Metanephros (tissue), 2 donors: ENCODE measurements at places on chromosomes 5 and 9. TPM values are rescaled to one million over a fixed set of nuclear protein-coding genes. Genes with fewer than 3 reads are reported as not detected.

The MTX3 gene
- 24.8 TPM for total RNA-seq

The SREK1IP1 gene
- 11.7 TPM for total RNA-seq

The AHRR gene
- total RNA-seq: 6.4 TPM

The CCNI2 gene
- total RNA-seq: 4.5 TPM

The CKMT2 gene
- 62.2 TPM for total RNA-seq

The TXNDC8 gene
- total RNA-seq: not detected

The SPATA31C2 gene
- total RNA-seq: 0.18 TPM

The GARNL3 gene
- 35.6 TPM for total RNA-seq

The ABL1 gene
- 58.0 TPM for total RNA-seq

The ANKRD20A1 gene
- total RNA-seq: 0.88 TPM

The TMOD1 gene
- total RNA-seq: 17.2 TPM

The POU4F3 gene
- 0.12 TPM for total RNA-seq

The SPATA31A3 gene
- not detected for total RNA-seq

The FOXD4L3 gene
- not detected for total RNA-seq

The CARTPT gene
- 0.23 TPM for total RNA-seq

The HAPLN1 gene
- 1.8 TPM for total RNA-seq

The PCDHA1 gene
- total RNA-seq: 0.12 TPM

The GFI1B gene
- total RNA-seq: 2.0 TPM

The PCDHGA7 gene
- 8.0 TPM for total RNA-seq

The TAF9 gene
- total RNA-seq: 32.7 TPM

The SMIM3 gene
- total RNA-seq: 25.2 TPM

The PCDHB10 gene
- total RNA-seq: 6.2 TPM

The PGM5 gene
- total RNA-seq: 54.2 TPM

The LTC4S gene
- 1.5 TPM for total RNA-seq

The MATR3 gene
- 334 TPM for total RNA-seq

The CACFD1 gene
- total RNA-seq: 23.3 TPM

The PAEP gene
- not detected for total RNA-seq

The DIRAS2 gene
- total RNA-seq: 4.4 TPM

The IFNB1 gene
- total RNA-seq: not detected

The PROB1 gene
- 11.2 TPM for total RNA-seq

The WDR41 gene
- 47.1 TPM for total RNA-seq

The SIL1 gene
- total RNA-seq: 36.1 TPM

The TSSK1B gene
- total RNA-seq: 0.70 TPM

The SHISAL2B gene
- total RNA-seq: not detected

The EIF4E1B gene
- total RNA-seq: not detected

The PDE6A gene
- 0.06 TPM for total RNA-seq

The KIAA1958 gene
- total RNA-seq: 22.1 TPM

The GABRP gene
- total RNA-seq: 1.7 TPM

The GFRA3 gene
- 0.93 TPM for total RNA-seq

The PCDHGA2 gene
- total RNA-seq: 10.2 TPM

The FGF10 gene
- total RNA-seq: 10.9 TPM

The FRMD3 gene
- total RNA-seq: 16.6 TPM

The SLCO4C1 gene
- 12.8 TPM for total RNA-seq

The DNAJC21 gene
- 23.2 TPM for total RNA-seq

The PCDHGA4 gene
- total RNA-seq: 6.4 TPM

The CTNNAL1 gene
- 32.5 TPM for total RNA-seq
